ENCODE measurements at places on chromosomes 1 and 21.

GRCh38 chr1:66764994-66765578 lies 12.8 kb downstream of the DYNLT5 start:
- peaks cover 6% of the 10 kb centered on the region for H3K27me3 ChIP-seq
- H3K27ac ChIP-seq, result no peak overlapping the region
- H3K36me3 ChIP-seq, result no peaks in the 10 kb centered on the region

- H3K27ac ChIP-seq, result no peak overlapping the region
- no peak overlapping the region for H3K4me3 ChIP-seq
- no peak for DNase-seq
- H3K36me3 ChIP-seq, result no peaks in the 10 kb centered on the region
- no peaks in the 10 kb centered on the region for H3K27me3 ChIP-seq
These were observed 55.5 kb upstream of the CNN3 start for GRCh38 chr1:94982398-94982797.

DNA sequence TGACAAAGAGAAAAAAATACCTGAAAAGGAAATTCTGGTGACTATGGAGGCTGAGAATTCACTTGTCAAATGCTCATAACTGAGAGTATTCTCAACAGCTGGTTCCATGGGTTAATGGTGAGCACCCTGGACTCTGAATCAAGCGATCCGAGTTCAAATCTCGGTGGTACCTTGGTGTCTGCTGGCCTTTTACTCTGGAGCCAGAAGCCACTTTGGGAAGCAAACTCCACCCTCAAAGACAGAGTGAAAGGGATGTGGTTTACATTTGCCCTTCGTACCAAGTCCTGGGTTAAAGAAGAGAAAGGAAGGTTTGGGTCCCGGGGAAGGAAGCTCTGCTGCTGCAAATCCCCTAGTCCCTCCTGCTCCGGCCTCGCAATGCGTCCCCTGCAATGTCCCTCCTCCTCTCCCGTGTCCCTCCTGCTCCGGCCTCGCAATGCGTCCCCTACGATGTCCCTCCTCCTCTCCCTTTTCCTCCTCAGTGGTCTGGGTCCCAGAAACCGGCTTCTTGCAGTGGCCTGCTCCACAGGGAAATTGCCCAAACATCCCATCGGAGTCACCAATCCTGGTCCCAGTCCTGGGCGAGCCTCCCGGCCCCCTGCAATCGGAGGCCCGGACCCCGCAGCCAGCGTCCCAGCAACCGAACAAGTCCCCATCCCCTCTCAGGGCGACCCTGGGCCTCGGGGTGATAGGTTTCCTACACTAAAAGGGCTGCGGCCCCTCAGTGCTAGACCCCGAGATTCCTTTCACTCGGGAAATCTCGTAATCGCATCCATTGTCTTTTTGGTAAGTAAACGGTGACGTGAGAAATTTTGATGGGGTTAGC lies 129.4 kb downstream of the PPIAL4G start:
- peaks cover 3% of the 10 kb centered on the region for H3K4me1 ChIP-seq
- no peaks in the 10 kb centered on the region for H3K36me3 ChIP-seq
- H3K27me3 ChIP-seq, result peaks cover 44% of the 10 kb centered on the region

- H3K27ac ChIP-seq, result no peak overlapping the region
- H3K4me3 ChIP-seq, result no peak overlapping the region
- no peaks in the 10 kb centered on the region for H3K36me3 ChIP-seq
These were observed 68.7 kb downstream of the KCTD3 start for GRCh38 chr1:215635827-215636226.

- peak; percentile 12 for DNase-seq
- H3K36me3 ChIP-seq, result no peaks in the 10 kb centered on the region
- peak overlapping the region; percentile 60 for H3K27ac ChIP-seq
- no peak overlapping the region for H3K4me3 ChIP-seq
- H3K27me3 ChIP-seq, result no peaks in the 10 kb centered on the region
These were observed 262.5 kb upstream of the B3GALT2 start for GRCh38 chr1:193448682-193449461.

- peak overlapping the region; percentile 55 for H3K4me3 ChIP-seq
- H3K36me3 ChIP-seq, result no peaks in the 10 kb centered on the region
- peaks cover 5% of the 10 kb centered on the region for H3K27me3 ChIP-seq
These were observed 11.0 kb downstream of the PRDM15 start for GRCh38 chr21:41868062-41868710.

DNA sequence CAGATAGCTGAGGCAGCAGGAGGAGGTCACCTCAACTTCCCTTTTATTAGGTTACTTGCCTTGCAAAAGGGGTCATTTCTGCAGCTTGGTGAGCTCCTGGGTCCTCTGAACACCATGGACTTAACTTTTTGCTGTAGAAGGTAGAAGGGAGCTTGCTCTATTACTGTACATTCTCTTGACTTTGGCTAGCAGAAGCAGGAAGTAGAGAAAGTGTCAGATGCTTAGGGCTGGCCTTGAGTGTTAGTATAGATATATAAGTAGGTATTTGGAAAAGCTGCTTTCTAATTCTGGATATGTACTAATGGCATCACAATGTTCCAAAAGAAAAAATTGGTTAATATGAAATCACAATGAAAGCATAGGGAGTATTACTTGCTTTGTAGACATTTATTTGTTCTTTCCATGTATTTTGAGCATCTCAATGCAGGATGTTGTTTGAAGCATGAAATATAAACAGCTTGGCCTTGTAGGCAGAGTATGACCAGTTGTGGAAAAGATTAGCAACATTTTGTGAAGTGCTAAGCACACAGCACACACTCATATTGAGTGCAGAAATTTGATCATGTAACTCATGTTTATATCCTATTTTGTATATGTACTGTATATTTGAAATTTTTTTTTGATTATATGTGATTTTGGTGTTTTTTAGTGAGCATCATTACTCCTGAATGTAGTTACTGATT lies 108.8 kb downstream of the DYRK1A start:
- H3K27ac ChIP-seq, result peak overlapping the region; percentile 61
- no peak overlapping the region for H3K4me3 ChIP-seq
- H3K27me3 ChIP-seq, result no peaks in the 10 kb centered on the region
- H3K36me3 ChIP-seq, result peaks cover 11% of the 10 kb centered on the region
- H3K4me1 ChIP-seq, result peaks cover 32% of the 10 kb centered on the region
- DNase-seq, result no peak

- peaks cover 13% of the 10 kb centered on the region for H3K27me3 ChIP-seq
- H3K4me3 ChIP-seq, result no peak overlapping the region
- DNase-seq, result no peak
- peaks cover 3% of the 10 kb centered on the region for H3K36me3 ChIP-seq
These were observed 10.2 kb upstream of the SUSD4 start for GRCh38 chr1:223374064-223374610.

DNA sequence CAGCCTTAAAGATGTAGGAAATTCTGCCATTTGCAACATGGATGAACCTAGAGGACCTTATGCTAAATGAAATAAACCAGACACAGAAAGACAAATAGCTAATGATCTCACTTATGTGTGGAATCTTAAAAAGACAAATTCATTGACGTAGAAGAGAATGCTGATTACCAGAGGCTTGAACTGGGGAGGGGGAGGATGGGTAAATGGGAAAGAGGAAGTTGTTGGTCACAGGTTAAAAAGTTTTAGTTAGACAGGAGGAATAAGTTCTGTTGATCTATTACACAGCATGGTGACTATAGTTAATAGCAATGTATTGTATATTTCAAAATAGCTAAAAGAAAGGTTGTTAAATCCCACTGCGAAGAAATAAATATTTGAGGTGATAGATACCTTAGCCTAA lies 62.8 kb downstream of the PKN2 start:
- H3K4me3 ChIP-seq, result no peak overlapping the region
- no peaks in the 10 kb centered on the region for H3K27me3 ChIP-seq
- no peak overlapping the region for H3K27ac ChIP-seq
- H3K4me1 ChIP-seq, result peaks cover 8% of the 10 kb centered on the region
- H3K36me3 ChIP-seq, result peaks cover 20% of the 10 kb centered on the region

GRCh38 chr21:35932232-35932911 lies 128.0 kb downstream of the SETD4 start:
- no peak overlapping the region for H3K27ac ChIP-seq
- H3K36me3 ChIP-seq, result no peaks in the 10 kb centered on the region
- H3K4me1 ChIP-seq, result no peaks in the 10 kb centered on the region
- DNase-seq, result peak; percentile 60

GRCh38 chr1:109467301-109467777 lies 993 bp downstream of the SYPL2 start:
- no peak for DNase-seq
- no peaks in the 10 kb centered on the region for H3K36me3 ChIP-seq
- H3K27me3 ChIP-seq, result peaks cover 26% of the 10 kb centered on the region
- H3K4me1 ChIP-seq, result no peaks in the 10 kb centered on the region
- H3K27ac ChIP-seq, result no peak overlapping the region
- H3K4me3 ChIP-seq, result peak overlapping the region; percentile 30

- no peaks in the 10 kb centered on the region for H3K36me3 ChIP-seq
- H3K4me3 ChIP-seq, result no peak overlapping the region
- no peak overlapping the region for H3K27ac ChIP-seq
These were observed 5.5 kb downstream of the SMPDL3B start for GRCh38 chr1:27940297-27940696.

DNA sequence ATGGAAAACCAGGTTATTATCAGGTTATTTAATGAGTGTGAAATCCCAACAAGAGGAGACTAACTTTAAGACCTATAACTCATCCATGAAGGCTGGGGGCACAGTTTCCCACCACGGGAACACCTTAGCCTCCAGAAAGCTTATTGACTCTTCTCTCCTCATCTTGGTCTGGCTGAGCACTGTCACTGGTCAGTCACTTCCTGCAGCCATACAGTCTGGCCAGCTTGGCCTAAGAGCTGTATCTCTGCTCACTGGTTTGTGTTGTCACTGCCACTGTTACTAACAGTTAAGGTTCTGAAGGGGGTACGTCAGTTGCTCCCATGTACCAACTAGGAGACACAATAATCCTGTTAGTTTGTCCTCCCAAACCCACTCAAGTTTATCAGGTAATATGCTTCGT lies 16.7 kb upstream of the DDAH1 start:
- peaks cover 3% of the 10 kb centered on the region for H3K4me1 ChIP-seq
- H3K27me3 ChIP-seq, result peaks cover 8% of the 10 kb centered on the region
- H3K4me3 ChIP-seq, result no peak overlapping the region
- peaks cover 2% of the 10 kb centered on the region for H3K36me3 ChIP-seq
- no peak overlapping the region for H3K27ac ChIP-seq

- no peak overlapping the region for H3K27ac ChIP-seq
- H3K27me3 ChIP-seq, result no peaks in the 10 kb centered on the region
- DNase-seq, result no peak
- H3K36me3 ChIP-seq, result peaks cover 32% of the 10 kb centered on the region
These were observed 9.2 kb downstream of the SLC35D1 start for GRCh38 chr1:67044631-67045270.

DNA sequence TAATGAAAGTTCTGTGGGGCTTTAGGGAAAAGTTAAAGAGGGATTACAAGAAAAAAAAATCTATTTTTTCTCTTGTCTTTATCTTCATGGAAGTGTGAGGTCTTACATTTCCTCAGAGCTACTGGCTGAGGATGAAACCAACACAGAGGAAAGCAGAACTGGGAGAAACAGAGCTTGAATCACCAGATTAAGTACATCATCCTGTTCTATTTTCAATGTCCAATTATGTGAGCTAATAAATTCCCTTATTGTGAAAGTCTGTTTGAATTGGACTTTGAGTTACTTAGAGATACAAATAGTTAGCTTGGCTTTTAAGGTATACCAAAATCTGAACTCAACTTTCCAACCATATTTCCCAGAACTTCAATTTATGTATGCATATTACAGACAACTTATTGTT lies 69.2 kb downstream of the LPGAT1 start:
- H3K4me3 ChIP-seq, result no peak overlapping the region
- peaks cover 30% of the 10 kb centered on the region for H3K36me3 ChIP-seq
- H3K27ac ChIP-seq, result no peak overlapping the region
- no peak for DNase-seq

GRCh38 chr1:28860332-28861073 lies 48.5 kb downstream of the OPRD1 start:
- H3K4me3 ChIP-seq, result no peak overlapping the region
- DNase-seq, result no peak
- no peak overlapping the region for H3K27ac ChIP-seq
- H3K36me3 ChIP-seq, result no peaks in the 10 kb centered on the region
- H3K27me3 ChIP-seq, result peaks cover 5% of the 10 kb centered on the region

DNA sequence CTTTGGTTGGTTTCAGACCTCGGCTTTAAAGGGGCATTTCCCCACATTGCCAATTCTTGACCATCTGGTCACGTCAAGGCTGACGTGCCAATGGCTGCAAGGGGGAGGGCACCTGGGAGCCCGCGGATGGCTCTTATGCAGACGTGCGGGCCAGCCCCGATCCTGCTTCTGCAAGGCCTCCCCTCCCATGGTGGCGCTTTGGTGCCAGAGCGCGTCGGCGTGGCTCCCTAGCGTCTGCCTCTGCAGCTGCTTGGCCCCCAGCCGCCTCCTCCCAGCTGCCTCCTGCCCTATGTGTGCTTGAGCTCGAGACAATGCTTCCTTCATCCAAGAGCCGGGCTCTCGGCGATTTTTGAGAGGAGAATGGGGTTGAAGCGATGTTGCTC lies 29.1 kb downstream of the SKI start:
- H3K27me3 ChIP-seq, result no peaks in the 10 kb centered on the region
- no peak for DNase-seq
- peaks cover 5% of the 10 kb centered on the region for H3K36me3 ChIP-seq
- H3K27ac ChIP-seq, result no peak overlapping the region
- peaks cover 29% of the 10 kb centered on the region for H3K4me1 ChIP-seq
- no peak overlapping the region for H3K4me3 ChIP-seq

GRCh38 chr21:36463204-36463603 lies 16.7 kb downstream of the CLDN14 start:
- no peak overlapping the region for H3K27ac ChIP-seq
- no peaks in the 10 kb centered on the region for H3K36me3 ChIP-seq
- H3K4me3 ChIP-seq, result no peak overlapping the region
- DNase-seq, result no peak
- H3K4me1 ChIP-seq, result peaks cover 6% of the 10 kb centered on the region
- peaks cover 8% of the 10 kb centered on the region for H3K27me3 ChIP-seq

GRCh38 chr1:100734676-100735075 lies 15.1 kb downstream of the VCAM1 start:
- no peaks in the 10 kb centered on the region for H3K27me3 ChIP-seq
- no peaks in the 10 kb centered on the region for H3K4me1 ChIP-seq
- H3K4me3 ChIP-seq, result no peak overlapping the region
- H3K36me3 ChIP-seq, result no peaks in the 10 kb centered on the region
- no peak overlapping the region for H3K27ac ChIP-seq
- DNase-seq, result no peak

GRCh38 chr1:221782477-221782876 lies 40.6 kb upstream of the DUSP10 start:
- peaks cover 21% of the 10 kb centered on the region for H3K4me1 ChIP-seq
- H3K27me3 ChIP-seq, result no peaks in the 10 kb centered on the region
- H3K4me3 ChIP-seq, result no peak overlapping the region
- H3K36me3 ChIP-seq, result no peaks in the 10 kb centered on the region
- H3K27ac ChIP-seq, result no peak overlapping the region
- no peak for DNase-seq

GRCh38 chr1:156675210-156676113 lies 1.7 kb downstream of the NES start:
- H3K27ac ChIP-seq, result no peak overlapping the region
- H3K4me3 ChIP-seq, result no peak overlapping the region
- H3K27me3 ChIP-seq, result peaks cover 17% of the 10 kb centered on the region
- H3K36me3 ChIP-seq, result no peaks in the 10 kb centered on the region
- no peak for DNase-seq

DNA sequence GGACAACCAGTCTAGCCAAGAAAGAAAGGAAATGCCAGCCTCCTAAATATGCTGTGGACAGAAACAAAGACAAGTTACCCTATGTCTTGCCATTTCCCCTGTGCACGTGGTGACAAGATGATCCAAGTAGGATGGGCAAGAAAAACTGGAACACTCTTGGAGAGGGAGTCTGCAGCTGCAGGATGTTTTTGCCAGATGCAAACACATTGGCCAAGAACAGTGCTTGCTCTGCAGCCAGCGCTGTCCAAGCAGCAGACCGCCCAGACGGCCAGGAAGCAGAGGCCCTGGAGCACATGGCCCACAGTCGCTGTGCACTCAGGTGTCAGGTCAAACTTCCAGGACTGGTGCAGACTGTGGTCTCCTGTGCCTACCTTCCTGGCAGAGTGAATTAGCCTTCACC lies 189.3 kb downstream of the SLC35F3 start:
- no peaks in the 10 kb centered on the region for H3K4me1 ChIP-seq
- no peak overlapping the region for H3K27ac ChIP-seq
- H3K4me3 ChIP-seq, result no peak overlapping the region
- H3K36me3 ChIP-seq, result no peaks in the 10 kb centered on the region
- H3K27me3 ChIP-seq, result peaks cover 10% of the 10 kb centered on the region

All from memory B cell (primary cell).